ENCODE measurements at places on chromosomes 1 and 21. TPM values are rescaled to one million over a fixed set of nuclear protein-coding genes. Genes with fewer than 3 reads are reported as not detected.

The FCER1G gene
- total RNA-seq, result not detected

The KIF14 gene
- total RNA-seq, result 9.6 TPM

The SPATA45 gene
- total RNA-seq, result not detected

The SPRR2A gene
- not detected for total RNA-seq

The CLCA4 gene
- not detected for total RNA-seq

The DYRK3 gene
- 19.0 TPM for total RNA-seq

The TMEM240 gene
- 1.7 TPM for total RNA-seq

The CCDC185 gene
- not detected for total RNA-seq

The RPS6KA1 gene
- total RNA-seq, result 12.4 TPM

The LCE6A gene
- not detected for total RNA-seq

The PPOX gene
- total RNA-seq, result 15.7 TPM

The HSD3B2 gene
- total RNA-seq, result not detected

The FNDC10 gene
- total RNA-seq, result 2.6 TPM

The PEX14 gene
- 29.1 TPM for total RNA-seq

The PLPPR5 gene
- total RNA-seq, result not detected
